CD4-positive, alpha-beta T cell treated with Interleukin-6 for 4 hours (primary cell): ENCODE measurements at places on chromosomes 5 and 9.

- no peak for DNase-seq
Observed at GRCh38 chr5:164747371-164747770, 1242.0 kb downstream of the MAT2B start.

GRCh38 chr9:104802110-104802509 lies 38.2 kb downstream of the NIPSNAP3B start:
- no peak for DNase-seq

- DNase-seq, result no peak
Observed at GRCh38 chr5:76808141-76808691, 10.6 kb upstream of the F2RL1 start.

DNA sequence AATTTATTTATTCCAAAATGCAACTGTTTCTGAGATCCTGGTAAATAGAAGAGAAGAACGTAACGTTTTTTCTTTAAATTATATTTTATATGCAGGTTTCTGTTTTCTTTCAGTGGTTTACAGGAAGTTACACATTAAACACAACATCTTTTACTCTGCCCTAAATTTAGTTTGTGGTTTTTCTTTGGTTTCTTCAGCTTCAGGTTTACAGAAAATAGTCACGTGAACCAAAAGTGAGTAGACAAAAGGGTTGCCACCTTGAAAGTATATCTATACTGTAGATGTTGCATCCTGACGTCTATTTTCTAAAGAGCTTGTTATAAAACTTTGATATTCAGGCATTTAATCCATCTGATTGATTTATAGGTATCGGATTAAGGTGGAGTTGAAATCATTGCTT lies 1236.6 kb downstream of the MAT2B start:
- DNase-seq, result no peak

- no peak for DNase-seq
Observed at GRCh38 chr5:149268928-149269557, 2.6 kb upstream of the AFAP1L1 start.

- no peak for DNase-seq
Observed at GRCh38 chr5:151475388-151475787, 28.0 kb downstream of the SLC36A1 start.

- DNase-seq, result no peak
Observed at GRCh38 chr5:153490118-153491037, at the start of gene GRIA1. GRIA1 (plus strand) TSS chr5:153490670.

DNA sequence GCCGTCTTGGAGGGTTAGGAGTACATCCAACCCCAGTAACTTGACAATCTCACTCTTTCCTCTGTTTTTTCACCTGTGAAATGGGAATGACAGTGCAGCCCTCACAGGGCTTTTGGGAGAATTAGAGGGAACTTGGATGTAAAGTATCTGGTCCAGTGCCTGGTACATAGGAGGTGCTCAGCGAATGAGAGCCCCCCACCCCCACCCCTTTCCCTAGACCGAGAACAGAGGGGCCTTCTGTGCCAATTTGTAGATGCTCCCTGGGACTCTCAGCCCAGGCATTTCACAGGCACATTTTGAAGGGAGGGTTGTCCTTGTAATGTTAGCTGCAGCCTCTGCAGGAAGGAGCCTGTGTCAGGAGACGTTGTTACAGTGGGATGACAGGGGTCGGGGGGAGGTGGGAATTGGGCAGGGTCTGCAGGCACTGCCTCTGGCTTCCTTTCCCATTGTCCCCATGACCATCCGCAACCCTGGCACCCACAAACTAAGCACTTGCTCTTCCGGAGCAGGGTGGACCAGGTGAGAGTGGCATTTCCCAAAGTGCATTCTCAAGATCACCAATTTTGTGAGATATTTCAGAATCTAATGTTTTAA lies 47.0 kb downstream of the AMBP start:
- DNase-seq, result no peak

DNA sequence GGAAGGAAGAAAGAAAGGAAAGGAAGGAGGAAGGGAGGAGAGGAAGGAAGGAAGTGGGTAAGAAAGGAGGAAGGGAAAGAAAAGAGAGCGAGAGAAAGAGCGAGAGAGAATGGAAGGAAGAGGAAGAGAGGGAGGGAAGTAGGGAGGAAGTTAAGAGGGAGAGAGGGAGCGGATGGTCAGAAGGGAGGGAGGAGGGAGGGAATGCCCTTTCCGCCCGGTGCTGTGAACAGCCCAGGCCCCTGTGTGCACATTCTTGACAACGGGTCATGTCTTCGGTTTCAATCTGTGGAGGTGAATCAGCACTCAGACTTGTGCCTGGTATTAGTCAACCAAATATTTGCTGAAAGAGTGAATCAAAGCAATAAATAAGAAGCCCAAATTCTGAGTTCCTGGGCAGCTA lies 39.2 kb downstream of the PRUNE2 start:
- DNase-seq, result no peak

DNA sequence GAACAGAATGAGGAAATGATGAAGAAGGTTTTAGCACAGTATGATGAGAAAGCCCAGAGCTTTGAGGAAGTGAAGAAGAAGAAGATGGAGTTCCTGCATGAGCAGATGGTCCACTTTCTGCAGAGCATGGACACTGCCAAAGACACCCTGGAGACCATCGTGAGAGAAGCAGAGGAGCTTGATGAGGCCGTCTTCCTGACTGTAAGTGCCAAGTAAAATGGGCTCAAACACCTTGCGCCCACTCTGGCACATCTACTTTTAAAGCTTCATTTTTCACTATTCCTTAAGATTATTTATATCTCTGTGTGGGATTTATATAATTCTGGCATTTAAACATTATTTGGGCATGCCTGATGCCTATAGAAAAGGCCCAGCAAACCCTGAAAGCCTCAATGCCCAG lies 55.6 kb downstream of the CMYA5 start:
- no peak for DNase-seq

- DNase-seq, result peak; percentile 5
Observed at GRCh38 chr9:36903541-36904435, 130.3 kb downstream of the PAX5 start.

GRCh38 chr5:1666812-1667588 lies 132.6 kb downstream of the MRPL36 start:
- peak; percentile 54 for DNase-seq

DNA sequence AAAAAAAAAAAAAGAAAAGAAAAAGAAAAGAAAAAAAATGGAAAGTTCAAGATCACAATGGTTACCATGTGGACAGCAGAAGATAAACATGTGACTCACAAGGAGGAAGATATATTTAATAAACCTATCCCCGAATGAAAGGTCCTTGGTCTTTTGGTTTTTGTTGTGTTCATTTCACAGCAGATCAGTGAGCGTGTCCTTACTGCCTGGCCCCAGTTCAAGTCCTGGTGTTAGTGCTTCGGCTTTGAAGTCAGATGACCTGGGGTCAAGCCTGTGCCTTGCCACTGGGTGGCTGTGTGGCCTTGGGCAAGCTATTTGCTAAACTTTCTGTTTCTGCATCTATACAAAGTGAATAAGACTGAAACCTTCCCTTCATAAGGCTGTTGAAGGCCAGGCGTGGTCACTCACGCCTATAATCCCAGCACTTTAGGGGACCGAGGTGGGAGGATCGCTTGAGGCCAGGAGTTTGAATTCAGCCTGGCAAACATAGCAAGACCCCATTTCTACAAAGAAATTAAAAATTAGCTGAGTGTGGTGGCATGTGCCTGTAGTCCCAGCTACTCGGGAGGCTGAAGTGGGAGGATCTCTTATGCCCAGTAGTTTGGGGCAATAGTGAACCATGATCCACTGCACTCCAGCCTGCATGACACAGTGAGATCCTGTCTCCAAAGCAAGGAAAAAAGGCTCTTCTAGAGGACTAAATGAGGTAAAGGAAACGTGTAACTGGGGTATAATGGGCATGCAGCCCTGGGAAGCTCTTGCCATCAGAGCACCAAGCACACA lies 94.5 kb upstream of the SPATA31D4 start:
- DNase-seq, result no peak

DNA sequence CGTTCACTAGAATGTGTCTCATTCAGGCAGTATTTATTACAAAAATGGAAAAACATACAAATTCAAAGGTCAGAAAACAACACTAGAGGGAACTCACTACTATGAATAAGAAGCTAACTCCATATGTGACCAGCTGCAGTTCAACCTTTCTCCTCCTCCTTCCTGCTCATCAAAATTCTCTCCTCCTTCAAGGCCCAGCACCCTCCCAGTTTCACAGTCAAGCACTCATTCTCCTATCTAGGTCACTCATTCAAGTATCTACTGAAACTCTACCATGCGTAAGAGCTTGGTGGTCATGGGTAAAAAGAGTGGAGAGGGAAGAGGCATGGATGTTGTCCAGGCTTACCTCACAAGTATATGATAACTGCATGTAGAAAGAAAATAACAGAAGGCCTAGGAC lies 27.7 kb downstream of the ECPAS start:
- DNase-seq, result no peak

DNA sequence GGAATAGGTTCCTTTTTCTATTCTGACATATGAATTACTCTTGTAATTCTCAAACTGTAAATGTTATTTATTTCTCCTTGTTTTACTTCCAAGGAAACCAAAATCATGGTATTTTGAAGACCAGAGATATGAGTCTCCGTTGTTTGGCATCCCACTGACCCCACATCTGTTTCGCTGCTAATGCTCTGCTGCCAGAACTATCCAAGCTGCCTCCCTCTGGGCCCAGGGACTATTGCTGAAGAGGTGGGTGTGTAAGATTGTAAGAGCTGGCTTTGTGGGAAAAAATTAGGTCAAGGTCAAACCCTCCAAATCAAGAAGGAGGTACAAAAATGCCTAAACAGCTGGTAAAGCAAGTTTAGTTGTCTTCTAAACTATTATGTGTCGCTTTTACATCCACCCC lies 129.4 kb upstream of the MYO10 start:
- DNase-seq, result no peak

DNA sequence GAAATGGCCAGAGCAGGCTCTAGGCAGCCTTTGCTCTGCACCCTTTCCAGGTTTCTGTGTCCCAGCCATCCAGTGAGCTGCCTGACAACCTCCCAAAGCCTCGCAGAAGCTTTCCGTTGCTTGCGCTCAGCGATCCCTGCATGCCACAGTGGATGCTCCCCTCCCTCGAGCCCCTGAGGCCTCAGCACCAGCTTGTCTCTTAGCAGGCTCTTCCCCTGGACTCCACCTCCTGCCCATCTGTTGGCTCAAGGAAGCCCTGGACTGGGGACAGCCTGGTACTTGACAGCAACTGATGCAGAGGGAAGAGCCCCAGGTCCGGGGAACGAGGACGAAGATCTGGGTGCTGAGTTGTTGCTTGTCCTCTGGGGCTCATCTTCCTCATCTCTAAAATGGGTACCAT lies 23.2 kb downstream of the TSPAN17 start:
- DNase-seq, result no peak

DNA sequence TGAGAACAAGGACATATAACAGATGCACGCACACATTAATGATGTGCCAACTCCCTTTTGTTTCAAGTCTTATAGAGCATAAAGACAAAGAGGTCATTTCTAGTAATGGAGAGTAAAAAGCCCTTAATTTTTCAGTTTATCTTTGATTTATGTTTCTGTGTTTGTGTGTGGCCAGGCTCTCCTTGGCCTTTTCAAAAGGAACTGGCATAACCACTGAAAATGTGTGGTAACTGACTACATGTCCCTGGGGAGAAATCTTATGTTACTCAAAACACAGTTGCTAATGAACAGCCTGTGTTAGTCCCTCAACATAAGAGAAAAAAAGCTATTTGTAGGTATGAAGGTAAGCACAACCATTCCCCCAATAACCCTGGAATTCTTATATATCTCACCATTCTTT lies 47.6 kb upstream of the SHOC1 start:
- no peak for DNase-seq

- DNase-seq, result no peak
Observed at GRCh38 chr9:87158765-87159164, 211.5 kb upstream of the GAS1 start.

GRCh38 chr5:13987843-13988464 lies 43.5 kb upstream of the DNAH5 start:
- DNase-seq, result no peak

DNA sequence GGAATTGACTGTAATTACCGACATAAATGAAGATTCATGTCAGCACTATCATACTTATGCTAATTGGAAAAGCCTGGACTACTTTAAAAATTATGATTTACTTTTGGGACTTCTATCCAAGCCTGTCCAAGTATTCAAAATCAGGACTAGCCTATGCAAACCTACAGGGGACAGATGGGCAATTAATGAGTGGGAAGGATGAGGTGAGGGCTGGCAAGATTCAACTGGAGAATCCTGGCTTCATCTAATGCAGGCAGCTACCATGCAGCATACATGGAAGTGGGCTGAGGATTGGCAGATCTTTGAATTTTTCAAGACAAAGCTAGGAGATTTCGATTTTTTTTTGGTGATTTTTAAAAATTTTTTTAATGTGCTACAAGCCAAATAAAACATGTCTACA lies 532.6 kb downstream of the CSNK1G3 start:
- DNase-seq, result no peak

DNA sequence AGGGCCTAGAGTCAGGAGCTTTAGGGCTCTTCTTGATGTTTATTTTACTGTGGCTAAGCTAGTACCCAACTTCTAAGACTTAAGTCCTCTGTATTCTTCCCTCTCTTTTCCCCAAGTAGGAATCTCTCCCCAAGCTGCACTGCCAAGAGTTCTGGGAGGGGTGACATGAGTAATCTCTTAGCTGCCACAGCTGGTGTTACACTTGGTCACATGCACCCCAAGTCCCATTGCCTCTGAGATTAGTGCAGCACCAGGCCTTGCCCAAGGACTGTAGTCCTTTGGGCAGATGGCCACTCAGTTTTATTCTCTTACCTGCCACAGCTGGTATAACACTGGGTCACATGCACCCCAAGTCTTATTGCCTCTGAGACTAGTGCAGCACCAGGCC lies 114.7 kb upstream of the RIOK2 start:
- DNase-seq, result no peak

- no peak for DNase-seq
Observed at GRCh38 chr5:164202338-164202737, 696.9 kb downstream of the MAT2B start.

GRCh38 chr9:89185980-89186379 lies 7.4 kb upstream of the SHC3 start:
- no peak for DNase-seq

DNA sequence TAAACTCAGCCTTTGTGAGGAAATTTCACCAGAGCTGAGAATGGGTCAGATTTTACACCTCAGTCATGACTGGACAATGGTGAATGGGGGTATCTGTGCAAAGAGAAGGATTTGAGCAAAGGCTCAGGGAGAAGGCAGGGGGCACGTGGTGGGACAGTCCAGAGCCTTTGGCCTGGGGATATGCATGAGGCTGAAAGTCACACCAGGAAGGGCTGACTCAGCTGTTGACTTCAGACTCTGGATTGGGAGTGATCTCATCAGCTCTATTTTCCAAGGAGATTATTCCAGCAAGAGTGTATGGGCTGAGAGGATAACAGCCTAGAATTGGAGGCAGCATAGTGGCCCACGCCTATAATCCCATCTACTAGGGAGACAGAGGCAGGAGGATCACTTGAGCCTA lies 53.6 kb downstream of the SAXO1 start:
- no peak for DNase-seq

DNA sequence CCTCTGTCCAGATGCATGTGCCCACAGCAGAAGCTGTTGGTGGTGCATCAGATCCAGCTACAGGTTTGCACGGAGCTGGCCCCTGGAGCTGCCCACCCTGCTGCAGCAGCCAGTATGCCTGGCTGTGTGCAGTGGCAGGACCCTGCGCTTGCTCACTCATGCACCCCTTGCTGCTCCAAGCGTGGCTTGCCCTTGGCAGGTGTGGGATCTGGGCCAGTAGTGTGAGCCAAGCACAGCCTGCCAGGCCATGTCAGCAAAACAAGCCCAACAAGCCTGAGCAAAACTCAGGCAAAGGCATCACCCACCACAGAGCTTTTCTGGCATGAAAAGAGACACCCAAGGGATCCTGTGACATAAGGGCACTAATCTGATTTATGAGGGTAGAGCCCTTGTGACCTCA lies 18.3 kb upstream of the ECPAS start:
- DNase-seq, result no peak

- no peak for DNase-seq
Observed at GRCh38 chr5:141965071-141965470, 3.8 kb upstream of the RNF14 start.
